ENCODE measurements at places on chromosomes 11 and 22. TPM values are rescaled to one million over a fixed set of nuclear protein-coding genes. Genes with fewer than 3 reads are reported as not detected.

DNA sequence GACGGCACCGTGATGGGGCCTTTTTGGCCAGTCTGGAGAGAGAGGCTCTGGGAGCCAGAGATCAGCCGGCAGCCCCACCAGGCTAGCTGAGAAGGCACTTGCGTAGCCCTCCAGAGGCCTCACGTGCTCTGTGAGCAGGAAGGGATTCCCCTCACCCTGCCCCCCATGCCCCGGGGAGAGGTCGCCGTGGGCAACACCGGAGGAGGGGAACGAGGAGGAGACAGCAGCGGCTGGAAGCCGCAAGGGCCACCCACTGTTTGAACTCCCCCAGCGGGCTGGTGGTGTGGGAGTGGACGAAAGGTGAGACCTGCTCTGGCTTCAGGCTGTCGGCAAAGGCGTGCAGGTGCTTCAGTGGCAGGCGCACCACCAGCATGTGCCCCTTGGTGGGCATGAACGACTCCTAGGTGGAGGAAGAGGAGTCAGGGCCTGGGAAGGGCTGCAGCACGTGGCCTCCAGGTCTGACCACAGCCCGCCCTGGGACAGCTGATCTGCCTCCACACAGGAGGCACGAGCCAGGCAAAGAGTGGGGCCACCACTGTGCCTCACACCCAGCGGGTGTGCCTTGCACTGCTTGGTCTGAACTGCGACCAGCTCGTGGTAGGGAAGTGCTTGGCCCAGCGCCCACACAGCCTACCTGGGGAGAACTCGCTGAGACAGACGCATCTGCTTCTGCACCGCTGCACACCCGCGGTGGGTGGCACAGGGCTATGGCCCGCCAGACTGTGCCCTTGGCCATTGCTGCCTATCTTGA is 99.9 kb downstream of the MED15 start:
- DNase-seq = peak; percentile 27

DNA sequence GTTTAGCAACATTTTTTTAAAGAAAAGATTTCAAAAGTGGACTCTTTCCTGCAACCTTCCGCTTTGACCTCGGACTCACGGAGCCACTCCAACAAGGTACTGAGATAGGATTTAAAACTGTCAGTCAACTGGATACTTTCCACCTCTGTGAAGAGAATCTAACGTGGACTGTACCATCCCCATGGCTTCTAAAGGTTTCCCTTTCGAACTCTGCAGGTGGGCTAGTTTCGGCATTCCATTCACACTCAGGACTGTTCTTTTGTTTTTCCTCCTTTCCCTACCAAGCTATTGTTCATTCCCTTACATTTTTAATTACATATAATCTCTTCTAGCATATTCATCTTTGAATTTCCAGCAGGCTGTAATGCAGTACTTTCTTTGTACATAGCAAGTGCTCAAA is 88.5 kb upstream of the AKIP1 start:
- DNase-seq = peak; percentile 82

DNA sequence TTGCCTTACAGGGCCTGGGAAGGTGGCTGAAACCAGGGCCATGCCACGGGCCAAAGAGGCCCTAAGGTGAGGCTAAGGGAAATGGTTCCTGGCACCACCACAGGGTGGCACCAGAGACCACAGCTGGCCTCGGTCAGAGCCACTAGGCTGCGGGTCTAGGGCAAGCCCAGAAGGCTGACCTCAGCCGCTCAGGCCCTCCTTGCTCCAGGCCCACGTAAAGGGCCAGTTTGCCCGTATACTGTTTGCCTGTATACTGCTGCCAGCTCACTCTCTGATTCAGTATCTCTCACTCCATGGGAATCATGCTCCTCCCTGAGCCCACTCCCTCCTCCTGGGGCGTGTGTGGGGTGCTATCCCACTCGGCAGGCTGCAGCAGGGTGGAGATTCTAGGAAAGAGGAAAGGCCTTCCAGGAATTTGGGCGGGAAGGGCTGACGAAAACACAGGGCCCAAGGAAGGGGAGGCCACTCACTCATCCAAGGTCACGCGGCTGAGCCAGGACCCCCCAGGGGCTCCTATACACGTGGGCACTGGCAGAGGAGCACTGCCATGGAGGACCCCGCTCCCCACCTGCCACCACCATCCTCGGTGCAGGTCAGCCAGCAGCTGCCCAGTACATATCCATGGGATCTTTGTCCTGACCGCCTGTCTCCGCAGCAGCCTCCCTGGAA is 62.4 kb downstream of the NECTIN1 start:
- peak; percentile 90 for DNase-seq

DNA sequence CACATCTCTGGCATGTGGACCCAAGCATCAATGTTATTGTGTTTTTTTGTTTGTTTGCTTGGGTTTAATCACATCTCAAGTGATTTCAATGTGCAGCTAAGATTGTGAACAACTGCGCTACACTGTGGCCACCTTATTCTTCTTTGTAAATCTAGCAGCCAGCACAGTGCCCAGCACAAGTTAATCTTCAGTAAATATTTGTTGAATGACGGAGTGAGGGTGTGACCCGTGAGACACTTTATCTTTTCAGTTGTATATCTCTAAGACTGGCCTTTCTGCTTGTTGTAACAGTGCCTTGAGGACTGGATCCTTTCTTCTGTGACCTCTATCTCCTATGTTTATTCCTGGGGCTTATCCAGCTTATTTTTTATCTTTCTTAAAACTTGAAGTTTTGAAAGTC is 21.4 kb upstream of the AMOTL1 start:
- no peak for DNase-seq

DNA sequence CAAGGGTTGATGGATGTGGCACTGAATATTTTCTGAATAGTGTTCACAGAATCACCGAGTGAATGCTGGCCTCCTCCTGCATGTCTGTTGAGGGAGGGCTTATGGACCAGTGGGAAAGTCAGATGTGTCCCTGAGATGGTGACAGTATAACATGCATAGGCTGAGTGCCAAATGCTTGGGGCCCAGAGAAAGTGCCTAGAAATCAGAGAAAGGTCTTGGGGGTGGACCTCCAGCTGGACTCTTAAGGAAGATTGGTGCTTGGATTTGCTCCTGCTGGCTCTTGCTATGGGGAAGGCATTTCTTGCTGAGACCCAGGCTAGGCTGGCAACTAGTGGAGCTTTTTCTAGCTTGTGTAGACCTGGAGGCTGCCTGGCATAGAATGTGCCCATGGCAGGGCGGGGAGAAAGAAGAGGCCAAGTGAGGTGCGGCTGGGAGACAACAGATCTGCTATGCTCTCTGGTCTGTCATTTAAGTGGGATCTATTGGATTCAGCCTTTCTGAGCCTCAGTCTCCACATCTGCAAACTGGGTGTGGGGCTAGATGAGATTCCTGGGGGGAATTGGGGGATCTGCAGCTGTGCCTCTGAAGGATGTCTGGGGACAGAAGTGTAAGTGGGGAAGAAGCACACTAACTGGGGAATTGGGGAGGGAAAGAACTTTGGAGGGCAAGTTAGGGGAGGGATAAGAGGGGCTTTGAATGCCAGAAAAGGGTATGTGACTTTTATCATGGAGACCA is 27.4 kb downstream of the ZNRF3 start:
- DNase-seq = no peak

GRCh38 chr11:35711173-35711910 is 48.8 kb downstream of the TRIM44 start:
- peak; percentile 8 for DNase-seq

GRCh38 chr11:64608636-64609035 is 17.6 kb downstream of the SLC22A12 start:
- DNase-seq = peak; percentile 27

The KRTAP5-9 gene
- polyA plus RNA-seq = not detected

The VSIG2 gene
- polyA plus RNA-seq = not detected

The FAM180B gene
- polyA plus RNA-seq = not detected
